ENCODE measurements at places on chromosomes 7 and 10. TPM values are rescaled to one million over a fixed set of nuclear protein-coding genes. Genes with fewer than 3 reads are reported as not detected.

- H3K36me3 ChIP-seq = no peaks in the 10 kb centered on the region
- DNase-seq = no peak
- no peak overlapping the region for H3K27ac ChIP-seq
- H3K4me3 ChIP-seq = no peak overlapping the region
- no peaks in the 10 kb centered on the region for H3K4me1 ChIP-seq
- no peaks in the 10 kb centered on the region for H3K27me3 ChIP-seq
Observed at GRCh38 chr10:133189256-133189655, 29.2 kb downstream of the KNDC1 start.

Gene GNGT1
- total RNA-seq = 0.35 TPM

GRCh38 chr7:130940326-130940725, 206.3 kb upstream of the KLF14 start:
- H3K36me3 ChIP-seq = peaks cover 8% of the 10 kb centered on the region
- peak overlapping the region; percentile 85 for H3K4me3 ChIP-seq
- H3K4me1 ChIP-seq = no peaks in the 10 kb centered on the region
- H3K27me3 ChIP-seq = no peaks in the 10 kb centered on the region
- no peak for DNase-seq

DNA sequence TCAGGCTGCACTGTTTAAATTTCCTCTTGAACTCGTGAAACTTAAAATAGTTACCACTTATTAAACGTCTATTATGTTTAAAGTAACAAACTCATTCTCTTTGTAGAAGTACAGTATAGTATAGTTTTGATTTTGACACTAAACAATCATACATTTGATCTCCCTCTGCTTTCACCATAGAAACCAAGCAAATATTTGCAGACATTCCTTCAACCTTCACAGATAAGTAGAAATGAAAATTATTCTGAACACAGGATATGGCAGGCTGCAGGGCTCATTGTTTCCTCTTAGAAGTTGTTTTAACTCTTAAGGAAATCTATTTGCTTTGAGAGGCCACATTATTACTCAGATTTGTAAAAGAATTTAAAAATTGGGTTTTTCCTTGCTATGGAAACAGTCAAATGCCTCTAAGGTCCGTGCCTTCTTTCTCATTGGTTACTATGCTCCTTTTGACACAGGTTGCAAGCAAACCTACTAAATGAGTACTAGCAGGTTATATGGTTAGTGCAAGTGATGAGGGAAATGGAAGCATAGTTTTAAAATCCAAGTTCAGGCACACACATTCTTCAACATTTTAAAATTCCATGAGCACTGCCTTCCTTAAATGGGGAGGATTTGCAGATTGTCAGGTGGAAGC, 92.8 kb upstream of the FAM133B start:
- no peak for DNase-seq
- H3K27me3 ChIP-seq = no peaks in the 10 kb centered on the region
- no peak overlapping the region for H3K27ac ChIP-seq

Gene BAMBI
- 19.5 TPM for total RNA-seq

GRCh38 chr10:6514180-6514579, 65.9 kb downstream of the PRKCQ start:
- H3K4me3 ChIP-seq = no peak overlapping the region
- H3K27me3 ChIP-seq = no peaks in the 10 kb centered on the region
- H3K4me1 ChIP-seq = no peaks in the 10 kb centered on the region
- no peaks in the 10 kb centered on the region for H3K36me3 ChIP-seq
- H3K27ac ChIP-seq = no peak overlapping the region

GRCh38 chr10:118908557-118909256, 120.8 kb upstream of the NANOS1 start:
- no peaks in the 10 kb centered on the region for H3K27me3 ChIP-seq
- no peak overlapping the region for H3K27ac ChIP-seq
- no peaks in the 10 kb centered on the region for H3K36me3 ChIP-seq

DNA sequence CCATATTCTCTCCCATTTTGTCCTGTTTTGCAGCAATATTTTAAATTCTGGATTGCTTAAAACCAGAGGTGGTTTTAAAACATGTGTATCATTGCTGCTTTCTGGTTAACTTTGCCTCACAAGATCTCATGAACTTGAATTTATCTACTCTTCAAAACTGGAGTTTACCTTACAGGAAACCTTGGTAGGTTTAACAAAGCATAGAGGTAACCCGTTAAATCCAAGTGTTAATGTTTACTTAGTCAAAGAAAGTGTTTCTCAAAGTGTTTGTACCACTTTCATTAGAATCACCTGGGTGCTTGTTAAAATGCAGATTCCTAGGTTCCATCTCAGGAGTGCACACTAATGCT, 44.0 kb upstream of the VDAC2 start:
- H3K27me3 ChIP-seq = no peaks in the 10 kb centered on the region
- H3K4me3 ChIP-seq = no peak overlapping the region
- DNase-seq = no peak
- peaks cover 3% of the 10 kb centered on the region for H3K36me3 ChIP-seq
- H3K27ac ChIP-seq = no peak overlapping the region

GRCh38 chr7:103343332-103343731, 1.2 kb downstream of the DNAJC2 start:
- no peak for DNase-seq
- no peaks in the 10 kb centered on the region for H3K27me3 ChIP-seq
- H3K27ac ChIP-seq = no peak overlapping the region
- H3K36me3 ChIP-seq = no peaks in the 10 kb centered on the region
- H3K4me1 ChIP-seq = peaks cover 13% of the 10 kb centered on the region
- H3K4me3 ChIP-seq = peak overlapping the region; percentile 91

- H3K27me3 ChIP-seq = no peaks in the 10 kb centered on the region
- H3K4me1 ChIP-seq = no peaks in the 10 kb centered on the region
- no peak overlapping the region for H3K27ac ChIP-seq
- no peak overlapping the region for H3K4me3 ChIP-seq
- H3K36me3 ChIP-seq = no peaks in the 10 kb centered on the region
Observed at GRCh38 chr7:140342727-140343514, 55.4 kb downstream of the SLC37A3 start.

Gene CLIP2
- total RNA-seq = 19.1 TPM

DNA sequence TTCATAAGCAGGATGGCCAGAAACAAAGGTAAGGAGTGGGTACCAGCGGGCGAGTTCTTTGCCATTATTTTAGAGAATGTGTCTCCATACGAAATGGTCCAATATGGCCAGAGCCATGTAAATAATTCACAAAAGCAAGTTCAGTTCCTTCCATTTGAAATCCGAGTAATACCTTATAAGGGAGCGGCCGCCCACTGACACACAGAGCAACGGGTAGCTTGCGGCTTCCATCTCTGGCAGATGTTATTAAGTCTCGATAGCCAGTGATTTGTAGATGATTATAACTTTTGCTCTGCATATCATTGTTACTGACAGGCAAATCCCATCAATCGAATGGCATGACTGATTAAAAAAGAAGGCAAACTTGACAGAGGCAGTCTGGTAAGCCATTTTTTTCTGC, 63.2 kb downstream of the GFRA1 start:
- no peak for DNase-seq
- H3K36me3 ChIP-seq = no peaks in the 10 kb centered on the region
- no peak overlapping the region for H3K27ac ChIP-seq
- no peak overlapping the region for H3K4me3 ChIP-seq
- H3K27me3 ChIP-seq = no peaks in the 10 kb centered on the region

- no peak overlapping the region for H3K4me3 ChIP-seq
- no peaks in the 10 kb centered on the region for H3K36me3 ChIP-seq
- H3K4me1 ChIP-seq = peaks cover 6% of the 10 kb centered on the region
- no peak for DNase-seq
- H3K27ac ChIP-seq = no peak overlapping the region
- H3K27me3 ChIP-seq = no peaks in the 10 kb centered on the region
Observed at GRCh38 chr7:149283321-149283720, 21.3 kb downstream of the ZNF783 start.

- no peak overlapping the region for H3K27ac ChIP-seq
- no peaks in the 10 kb centered on the region for H3K4me1 ChIP-seq
- no peaks in the 10 kb centered on the region for H3K27me3 ChIP-seq
- no peak overlapping the region for H3K4me3 ChIP-seq
- no peaks in the 10 kb centered on the region for H3K36me3 ChIP-seq
Observed at GRCh38 chr7:50508471-50508943, 56.7 kb downstream of the DDC start.
